G401 (cell line): ENCODE measurements at places on chromosomes 6 and 20. TPM values are rescaled to one million over a fixed set of nuclear protein-coding genes. Genes with fewer than 3 reads are reported as not detected.

DNA sequence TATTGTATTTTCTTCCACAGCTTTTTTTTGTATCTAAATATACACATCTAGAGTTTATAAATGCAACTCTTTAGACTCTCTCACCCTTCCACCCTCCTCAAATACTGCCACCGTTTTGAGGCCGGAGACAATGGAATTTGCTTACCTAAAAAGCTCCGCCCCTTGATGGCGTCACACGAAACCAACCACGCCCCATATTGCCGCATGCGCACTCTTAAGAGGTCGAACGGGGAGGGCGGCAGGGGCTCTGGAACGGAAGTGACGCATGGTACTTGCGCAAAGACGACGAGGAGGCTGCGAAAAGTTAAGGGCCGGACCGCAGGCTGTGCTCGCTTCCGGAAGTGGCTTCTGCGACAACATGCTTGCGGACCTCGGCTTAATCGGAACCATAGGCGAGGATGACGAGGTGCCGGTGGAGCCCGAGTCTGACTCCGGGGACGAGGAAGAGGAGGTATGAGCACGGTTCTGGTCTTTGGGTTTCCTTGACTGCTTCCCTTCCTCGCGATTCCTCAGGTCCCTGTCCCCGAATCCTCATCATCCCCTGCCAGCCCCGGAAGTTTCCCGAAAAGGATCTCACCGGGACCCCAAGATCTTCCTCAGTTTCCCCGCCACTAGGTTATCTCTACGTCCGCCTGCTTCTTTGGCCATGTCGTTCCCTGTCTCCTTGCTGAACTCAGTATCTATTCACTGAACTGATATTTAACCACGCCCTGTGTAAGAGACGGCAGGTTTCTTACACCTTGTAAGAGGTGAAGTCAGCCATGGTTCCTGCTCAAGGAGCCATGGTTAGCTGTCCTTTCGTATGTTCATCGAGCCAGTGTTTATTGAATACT lies at the start of gene DDX27:
DDX27 (plus strand) TSS at position 326 of the 833 bp plus-strand sequence; CDS start at position 359, 33 bp downstream.
- peak; percentile 99 for DNase-seq

- no peak for DNase-seq
Observed at GRCh38 chr6:88748141-88748540, 215.3 kb downstream of the RNGTT start.

DNA sequence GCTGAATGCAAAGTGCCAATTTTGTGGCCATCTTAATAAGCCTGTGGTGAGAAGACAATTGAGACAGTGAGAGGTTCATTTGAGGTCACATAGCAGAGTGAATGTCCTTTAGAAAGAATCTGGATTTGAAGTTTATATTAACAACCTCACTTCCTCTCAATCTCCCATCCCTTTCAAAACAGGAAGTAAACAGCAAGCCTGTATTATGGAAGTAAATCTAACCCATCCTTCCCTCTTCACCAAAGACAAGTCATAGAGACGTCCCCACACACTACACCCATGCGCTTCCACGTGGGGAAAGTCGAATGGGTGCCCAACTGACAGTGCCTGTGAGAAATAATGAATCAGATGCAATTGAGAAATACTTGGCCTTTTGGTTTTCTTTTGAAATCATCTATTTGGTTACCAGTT lies 28.8 kb upstream of the CCND3 start:
- DNase-seq: no peak

- DNase-seq: peak; percentile 70
Observed at GRCh38 chr6:17851001-17851719, 136.3 kb downstream of the KIF13A start.

The DSP gene
- 118 and 161 TPM in 2 replicates for total RNA-seq

- no peak for DNase-seq
Observed at GRCh38 chr6:110097443-110097842, 82.0 kb downstream of the WASF1 start.

DNA sequence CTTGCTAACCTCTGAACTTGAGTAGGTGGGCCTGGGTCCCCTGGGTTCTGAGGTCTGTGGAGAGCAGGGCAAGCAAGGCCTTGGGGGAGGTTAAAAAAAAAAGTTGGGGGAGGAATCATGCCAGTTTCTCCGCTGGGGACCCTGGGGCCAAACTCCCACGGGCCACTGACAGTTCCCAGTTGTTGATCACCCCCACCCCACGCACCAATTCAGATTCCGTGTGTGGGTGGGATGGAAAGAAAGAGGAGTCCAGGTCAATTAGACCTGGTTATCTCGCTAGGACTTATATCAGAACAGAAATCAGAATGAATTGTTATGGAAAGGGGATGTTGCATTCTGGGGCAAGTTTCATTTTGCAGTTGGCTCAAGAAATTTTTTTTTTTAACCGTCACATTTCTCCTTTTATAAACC lies 46.7 kb upstream of the SUPT3H start:
- no peak for DNase-seq

The SRMS gene
- total RNA-seq: not detected in 2 replicates

The FUT9 gene
- total RNA-seq: 0.06 TPM in 1 of 2 replicates, not detected in the other

DNA sequence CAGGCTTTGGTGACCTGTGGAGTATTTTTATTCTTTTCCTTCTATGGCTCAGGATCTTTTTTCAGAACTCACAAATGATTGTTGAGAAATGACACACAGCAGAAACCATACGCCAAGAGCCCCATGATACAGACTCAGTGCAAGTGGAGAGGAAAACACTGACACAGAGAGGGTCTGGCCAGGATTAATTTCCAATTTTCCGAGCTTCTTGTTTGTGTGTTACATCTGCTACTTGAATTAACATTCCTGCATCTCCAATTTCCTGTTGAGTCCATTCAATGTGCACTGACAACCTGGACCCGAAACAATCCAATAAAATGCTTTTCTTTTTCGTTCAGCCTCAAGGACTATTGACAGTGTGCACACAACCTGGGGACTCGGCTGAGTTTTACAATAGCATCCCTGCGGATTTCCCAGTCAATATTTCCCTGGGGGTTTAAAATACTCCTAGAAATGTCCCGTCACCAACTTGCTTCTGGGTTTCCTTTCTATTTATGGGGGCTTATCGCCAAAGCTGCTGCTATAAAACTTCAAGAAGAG lies 4.9 kb upstream of the MLN start:
- no peak for DNase-seq

DNA sequence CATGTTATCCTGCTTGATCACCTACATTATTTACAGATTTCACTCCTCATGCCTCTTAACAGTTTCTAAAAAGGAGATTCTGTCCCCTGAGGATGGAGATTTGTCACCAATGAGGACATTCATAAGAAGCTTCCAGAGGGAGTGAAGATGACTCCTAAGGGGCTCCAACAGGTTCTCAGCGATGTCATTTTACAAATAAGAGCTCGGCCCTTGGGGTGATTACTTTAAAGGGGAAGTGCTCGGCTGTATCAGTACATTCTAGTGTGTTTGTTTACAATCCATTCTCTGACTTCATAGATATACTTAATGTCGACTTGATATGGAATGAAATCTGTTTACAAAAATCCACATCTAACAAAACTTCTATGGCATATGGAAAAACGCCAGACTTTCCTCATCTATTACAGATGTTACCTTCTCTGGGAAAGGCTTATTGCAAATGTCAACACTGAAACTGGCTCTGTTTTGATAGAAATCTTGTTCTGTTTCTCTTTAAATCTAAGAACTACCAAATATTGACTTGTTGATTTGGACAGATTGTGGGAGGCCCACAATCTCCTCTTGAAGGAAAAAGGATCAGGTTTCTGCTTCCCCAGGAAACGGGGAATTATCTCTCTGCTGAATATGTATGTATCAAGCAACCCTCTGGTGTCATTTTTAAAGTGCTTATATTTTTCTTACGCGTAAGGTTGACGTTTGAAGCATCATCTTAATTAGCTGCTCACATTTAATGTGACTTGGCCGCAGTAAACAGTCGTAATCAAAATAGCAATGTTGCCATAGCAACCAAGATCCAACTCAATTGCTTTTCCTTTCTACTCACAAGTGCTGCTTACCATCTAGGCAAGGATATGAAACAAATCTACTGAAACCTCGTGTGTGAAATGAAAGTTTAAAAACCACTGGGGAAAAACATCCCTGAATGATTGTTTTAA lies 95.7 kb downstream of the SHLD1 start:
- peak; percentile 85 for DNase-seq

The METTL24 gene
- 1.8 and 2.6 TPM in 2 replicates for total RNA-seq

DNA sequence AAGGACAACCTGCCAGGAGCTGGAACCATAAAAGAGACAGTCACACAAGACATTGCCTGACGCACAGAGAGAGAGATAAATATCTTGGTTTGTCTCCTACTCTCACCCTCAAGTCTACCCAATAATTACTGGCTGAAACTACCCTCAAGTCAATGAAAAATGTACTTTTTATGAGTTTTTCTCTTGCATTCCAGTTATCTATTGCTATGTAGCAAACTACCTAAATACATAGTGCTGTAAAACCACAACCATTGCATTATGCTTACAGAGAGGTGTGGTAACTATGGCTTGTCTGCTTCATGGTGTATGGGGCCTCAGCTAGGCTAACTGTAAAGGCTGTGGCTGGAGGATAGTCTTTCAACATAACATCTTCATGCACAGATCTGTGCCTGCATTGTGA lies 247.8 kb downstream of the HAO1 start:
- DNase-seq: no peak

DNA sequence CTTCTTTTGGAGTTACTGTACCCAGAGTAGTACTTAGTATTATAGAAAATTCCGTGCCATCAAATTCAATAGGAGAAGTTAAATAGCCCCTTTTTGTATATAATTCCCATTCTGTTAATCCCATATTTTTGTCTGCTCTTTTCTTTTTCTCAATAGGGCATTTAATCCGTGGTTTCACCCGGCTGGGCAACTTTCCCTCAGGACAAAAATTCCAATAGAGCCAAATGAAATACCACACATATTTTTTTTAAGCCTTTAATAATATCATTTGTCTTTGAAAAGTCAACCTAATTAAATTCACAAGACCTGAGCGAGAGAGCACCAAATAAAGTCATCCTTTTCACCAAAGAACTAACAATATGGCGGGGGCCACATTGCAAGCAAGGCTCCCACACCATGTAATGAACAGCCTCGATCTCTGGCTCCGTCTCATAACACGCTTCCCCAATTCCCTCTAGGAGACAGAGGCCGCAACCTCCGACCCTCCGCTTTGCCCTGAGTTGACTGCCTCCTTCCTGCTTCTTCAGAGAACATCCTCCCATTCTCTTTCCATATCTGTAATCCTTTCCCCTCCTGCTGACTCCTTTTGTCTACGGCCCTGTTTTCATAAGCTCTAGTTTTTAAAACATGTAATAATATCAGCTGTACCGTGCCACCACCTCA lies 13.6 kb downstream of the NHSL1 start:
- DNase-seq: no peak

DNA sequence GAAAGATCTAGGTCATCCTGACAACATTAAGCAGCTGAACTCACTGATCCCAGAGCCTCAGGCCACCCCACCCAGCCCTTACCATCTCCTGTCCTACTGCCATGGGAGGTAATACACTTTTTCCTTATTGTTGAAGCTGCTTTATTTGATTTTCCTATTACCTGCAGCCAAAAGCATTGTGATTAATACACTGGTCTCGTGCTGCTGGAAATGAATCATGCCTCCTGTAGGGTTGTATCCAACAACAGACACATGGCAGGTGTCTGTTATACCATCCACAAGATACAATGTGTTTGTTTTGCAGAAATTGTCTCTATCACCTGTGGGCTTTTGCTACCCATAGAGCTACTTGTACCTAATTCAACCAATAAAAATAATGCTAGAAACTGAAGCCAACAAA lies 34.2 kb downstream of the MYLIP start:
- DNase-seq: no peak

The CLDN20 gene
- not detected in 2 replicates for total RNA-seq

DNA sequence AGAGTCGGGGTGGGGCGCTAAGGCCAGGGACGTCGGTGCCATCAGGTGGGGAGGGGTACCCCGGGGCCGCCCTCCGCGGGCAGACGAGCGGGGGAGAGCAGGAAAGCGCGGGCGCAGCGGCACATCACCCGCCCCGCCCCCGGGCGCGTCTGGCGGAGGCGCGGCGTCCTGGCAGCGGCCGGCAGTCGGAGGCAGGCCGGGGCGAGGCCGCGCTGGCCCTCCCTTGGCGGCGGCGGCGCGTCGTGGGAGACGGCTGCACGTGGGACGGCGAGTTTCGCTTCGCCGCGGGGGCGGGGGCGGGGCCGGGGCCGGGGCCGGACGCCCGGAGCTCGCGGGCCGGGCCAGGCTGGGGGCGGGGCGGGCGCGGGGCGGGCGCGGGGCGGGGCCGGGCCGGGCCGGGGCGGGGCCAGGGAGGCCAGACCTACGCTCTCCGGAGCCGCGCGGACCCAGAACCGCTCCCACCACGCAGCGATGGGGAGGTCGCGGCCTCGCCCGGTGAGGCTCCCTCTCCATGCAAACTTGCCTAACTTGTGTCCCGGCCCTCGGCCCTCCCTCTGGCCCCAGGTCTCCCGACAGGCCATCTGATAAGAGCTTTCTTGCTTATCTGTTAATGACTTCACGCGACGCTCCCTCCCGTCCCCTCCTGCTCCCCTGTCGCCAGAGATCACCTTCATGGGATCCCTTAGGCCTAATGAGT lies 12.5 kb downstream of the ITPR3 start:
- DNase-seq: peak; percentile 37

DNA sequence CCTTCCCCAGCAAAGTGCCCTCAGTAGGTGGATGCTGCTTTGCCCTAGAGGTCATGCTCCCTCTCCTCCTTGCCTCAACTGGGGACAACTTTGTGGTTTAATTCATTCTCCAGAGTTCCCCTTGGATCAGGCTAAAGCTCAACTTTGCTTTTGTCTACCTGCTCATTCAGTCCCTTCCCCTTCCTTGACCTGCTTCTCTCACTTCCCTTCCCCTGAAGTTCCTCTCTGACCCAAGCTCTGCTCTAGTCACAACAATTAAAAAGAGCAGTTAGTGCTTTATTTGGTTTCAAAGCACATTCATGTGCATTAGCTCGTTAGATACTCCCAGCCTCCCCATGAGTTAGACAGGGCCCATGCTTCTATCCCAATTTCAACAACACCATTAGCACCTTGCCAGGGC lies 71.3 kb downstream of the DZANK1 start:
- DNase-seq: no peak

The DDX43 gene
- not detected in 2 replicates for total RNA-seq

GRCh38 chr6:126662966-126663365 lies 323.1 kb downstream of the CENPW start:
- DNase-seq: no peak

GRCh38 chr6:146543211-146543939 lies at the start of gene RAB32:
RAB32 (plus strand) TSS chr6:146543833; CDS start chr6:146543872, 39 bp downstream.
- peak; percentile 68 for DNase-seq

DNA sequence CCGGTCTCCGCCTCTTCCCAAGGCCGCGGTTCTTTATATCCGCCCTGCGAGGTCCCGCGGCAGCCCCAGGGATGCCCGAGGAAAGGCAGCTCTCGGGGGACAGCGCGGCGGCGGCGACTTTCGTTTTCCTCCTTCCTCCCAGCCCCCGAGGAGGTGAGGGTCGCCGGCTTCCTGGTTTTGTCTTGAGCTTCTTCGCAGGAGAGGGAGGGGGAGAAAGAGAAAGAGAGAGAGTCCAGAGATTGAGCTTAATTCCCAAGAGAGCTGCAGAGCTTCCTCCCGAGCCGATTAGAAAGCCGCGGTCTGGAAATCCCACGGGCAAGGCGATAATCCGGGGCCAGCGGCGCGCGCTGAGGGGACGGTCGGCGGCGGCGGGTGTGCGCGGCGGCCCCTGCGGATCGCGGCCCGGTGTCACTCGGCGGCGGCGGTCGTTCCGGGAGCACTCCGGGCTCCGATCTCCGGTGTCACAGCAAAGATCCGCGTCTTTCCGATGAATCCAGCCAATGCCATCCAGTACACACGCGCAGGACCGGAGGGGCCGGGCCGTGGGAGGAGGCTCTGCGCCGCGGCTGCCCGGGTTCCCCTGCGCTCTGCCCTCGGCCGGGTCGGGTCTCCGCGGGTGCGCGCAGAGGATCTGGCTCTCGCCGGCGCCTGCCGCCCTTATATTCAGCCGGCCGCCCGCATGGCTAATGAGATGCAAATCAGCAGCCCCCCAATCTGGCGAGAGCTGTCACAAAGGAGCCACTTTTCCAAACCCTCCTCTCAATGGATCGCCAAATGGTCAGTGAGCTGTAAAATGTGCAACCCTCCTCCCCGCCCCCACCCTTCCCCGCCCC lies at the start of gene DLL1:
DLL1 (minus strand) TSS at position 783 of the 833 bp plus-strand sequence. CDS start 939 bp downstream, outside the sequence.
- peak; percentile 18 for DNase-seq
